ENCODE measurements at places on chromosomes 6 and 20.

- peak; percentile 91 for DNase-seq
These were observed 32.7 kb downstream of the TUBB2B start for GRCh38 chr6:3194535-3195419.

DNA sequence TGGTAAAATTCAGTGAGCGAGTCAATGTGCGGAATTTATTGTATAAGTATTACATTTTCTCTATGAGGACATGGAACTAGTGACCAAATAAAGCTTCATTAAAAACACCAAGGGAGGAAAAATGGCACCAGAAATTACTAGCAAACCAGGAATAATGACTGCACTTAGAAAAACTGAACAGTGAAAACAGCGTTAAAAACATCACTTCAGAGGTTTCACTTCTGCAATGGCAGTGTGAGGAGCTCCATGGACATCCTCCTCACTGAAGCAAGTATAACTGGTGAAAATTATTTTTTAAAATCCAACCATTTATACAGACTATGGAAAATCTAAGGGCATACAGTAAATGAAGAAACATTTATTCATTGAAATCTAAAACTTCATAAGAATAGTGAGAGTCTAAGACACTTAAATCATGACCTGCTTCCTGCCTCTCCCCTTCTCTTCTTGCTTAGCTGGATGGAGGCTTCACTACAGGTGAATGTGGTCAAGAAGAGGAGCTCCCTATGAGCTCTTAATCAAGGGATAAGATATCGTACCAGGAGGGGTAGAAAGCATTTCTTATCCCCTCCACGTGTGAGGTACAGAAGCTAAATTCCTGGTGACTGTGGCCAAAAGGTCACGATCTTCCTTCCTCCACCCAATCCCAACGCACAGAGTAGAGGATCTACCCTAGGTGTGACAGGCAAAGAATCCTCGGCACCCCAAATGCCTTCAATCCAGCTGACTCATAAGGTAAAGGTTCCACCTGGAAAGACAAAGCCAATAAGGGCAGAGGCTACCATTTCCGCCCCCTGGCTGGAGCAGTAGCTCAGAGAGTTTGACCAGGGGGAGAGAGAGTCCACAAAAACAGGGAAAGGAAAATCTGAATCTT is 12.3 kb upstream of the ASF1A start:
- DNase-seq, result no peak

DNA sequence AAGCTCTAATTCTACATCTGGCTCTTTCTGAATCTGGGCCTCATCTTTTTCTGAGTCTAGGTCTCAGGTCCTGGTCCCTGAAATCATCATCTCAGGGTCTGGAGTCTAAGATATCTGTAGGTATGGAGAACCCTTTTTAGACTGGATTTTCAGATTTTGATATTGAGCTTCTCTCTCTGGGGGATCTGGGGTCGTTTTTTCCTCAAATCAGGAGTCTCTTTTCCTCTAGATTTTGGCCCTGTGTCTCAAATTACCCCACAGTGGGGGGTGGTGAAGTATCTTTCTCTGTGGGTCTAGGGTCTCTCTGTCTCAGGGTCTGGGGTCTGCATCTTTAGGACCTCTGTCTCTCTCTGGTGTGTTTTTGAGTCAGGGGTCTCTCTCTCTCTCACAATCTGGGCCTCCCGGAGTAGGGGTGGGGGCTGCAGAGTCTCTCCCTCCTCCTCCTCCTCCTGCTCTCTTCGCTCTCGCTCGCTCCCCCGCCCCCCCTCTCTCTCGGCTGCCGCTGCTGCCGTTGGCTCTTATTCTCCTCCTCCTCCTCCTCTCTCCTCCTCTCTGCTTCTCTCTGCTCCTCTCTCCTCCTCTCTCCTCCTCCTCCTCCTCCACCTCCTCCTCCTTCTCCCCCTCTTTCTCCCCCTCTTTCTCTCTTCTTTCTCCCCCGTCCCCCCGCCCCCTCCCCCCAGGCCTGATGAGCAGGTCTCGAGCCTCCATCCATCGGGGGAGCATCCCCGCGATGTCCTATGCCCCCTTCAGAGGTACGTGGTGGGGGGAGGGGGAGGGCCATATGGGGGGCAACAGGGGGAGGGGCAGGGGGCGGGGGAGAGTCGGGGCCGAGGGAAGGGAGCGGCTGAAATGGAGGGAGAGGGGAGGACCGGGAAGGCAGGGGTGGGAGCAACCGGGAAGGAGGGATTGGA is at the start of gene SYNGAP1:
Gene SYNGAP1 (plus strand): TSS at position 486 of the 911 bp plus-strand sequence. CDS start 200 bp downstream, at position 686.
- no peak for DNase-seq

DNA sequence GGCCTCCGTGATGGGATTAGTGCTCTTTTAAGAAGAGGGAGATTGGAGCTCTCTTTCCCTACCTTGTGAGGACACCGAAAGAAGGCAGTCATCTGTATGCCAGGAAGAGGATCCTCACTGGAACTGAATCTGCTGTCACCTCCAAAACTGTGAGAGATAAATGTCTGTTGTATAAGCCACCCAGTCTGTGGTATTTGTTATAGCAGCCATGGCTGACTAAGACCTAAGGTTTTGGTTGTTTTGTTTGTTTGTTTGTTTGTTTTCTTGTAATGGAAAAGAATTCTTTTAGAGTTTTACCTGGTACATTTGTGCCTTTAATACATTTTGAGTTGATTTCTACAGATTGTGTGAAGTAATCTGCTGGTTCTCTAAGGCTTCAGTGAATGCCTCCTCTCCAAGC is 7.6 kb downstream of the RPP21 start:
- no peak for DNase-seq

DNA sequence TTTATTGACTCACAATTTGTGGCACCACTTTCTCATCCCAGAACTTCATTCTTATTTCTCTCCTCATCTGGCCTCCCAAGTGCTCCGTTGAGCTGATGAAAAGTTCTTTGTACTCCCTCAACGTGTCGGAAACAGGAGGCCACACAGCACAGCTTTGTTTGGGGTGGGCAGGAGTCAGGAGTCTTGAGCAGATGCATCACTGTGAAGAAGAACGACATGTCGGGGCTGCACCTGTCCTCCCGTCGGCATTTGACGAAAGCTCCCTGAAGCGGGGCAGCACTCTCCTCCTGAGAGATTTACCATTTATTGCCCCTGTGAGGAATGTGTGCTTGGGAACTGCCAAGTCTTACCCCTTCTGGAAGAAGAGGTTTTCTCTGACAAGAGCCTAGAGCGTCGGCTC is 28.1 kb downstream of the TAF8 start:
- no peak for DNase-seq

DNA sequence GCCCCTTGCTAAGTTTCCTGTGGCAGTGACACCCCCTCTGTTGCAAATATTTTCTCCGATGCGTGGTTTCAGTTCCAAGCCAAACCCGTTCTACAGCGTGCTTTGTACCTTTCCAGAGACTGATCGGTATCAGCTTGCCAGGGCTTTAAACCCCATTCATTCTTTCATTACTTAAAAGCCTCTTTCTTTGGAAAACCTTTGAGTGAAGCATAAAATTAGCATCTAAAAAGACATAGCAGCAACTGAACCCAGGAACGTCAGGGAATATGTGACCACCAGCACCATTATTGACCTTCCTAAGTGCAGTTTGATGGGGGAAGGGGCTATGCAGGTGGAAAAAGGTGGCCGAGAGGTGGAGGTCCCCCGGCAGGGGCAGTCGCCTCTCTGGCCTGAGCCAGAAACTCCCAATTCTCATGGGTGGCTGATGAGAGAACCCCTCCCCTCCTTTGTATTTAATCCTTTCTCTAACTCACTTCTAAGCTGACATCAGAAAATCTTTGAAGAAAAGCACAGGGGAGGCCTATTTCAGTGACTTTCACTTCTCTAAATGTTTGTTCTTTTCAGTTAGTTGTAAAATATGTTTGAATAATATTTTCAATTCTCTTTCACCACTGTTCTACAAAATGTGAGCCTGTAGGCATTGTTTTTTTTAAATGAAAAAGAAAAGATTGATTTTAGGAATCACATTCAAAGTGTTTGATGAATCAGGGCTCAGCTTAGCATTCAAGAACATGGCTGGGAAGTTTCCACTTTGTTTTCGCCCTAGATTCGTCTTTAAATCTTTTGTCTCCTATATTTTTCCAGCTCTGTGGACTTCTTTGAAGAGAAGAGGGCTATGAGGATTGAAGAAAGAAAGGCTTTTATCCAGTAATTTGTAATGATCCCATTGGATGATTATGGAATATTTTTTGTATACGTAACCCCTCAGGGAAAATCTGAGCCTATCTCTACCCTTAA is 89.2 kb downstream of the RSPH3 start:
- DNase-seq, result no peak

GRCh38 chr20:45408646-45409213 is 641 bp downstream of the DBNDD2 start:
- no peak for DNase-seq

DNA sequence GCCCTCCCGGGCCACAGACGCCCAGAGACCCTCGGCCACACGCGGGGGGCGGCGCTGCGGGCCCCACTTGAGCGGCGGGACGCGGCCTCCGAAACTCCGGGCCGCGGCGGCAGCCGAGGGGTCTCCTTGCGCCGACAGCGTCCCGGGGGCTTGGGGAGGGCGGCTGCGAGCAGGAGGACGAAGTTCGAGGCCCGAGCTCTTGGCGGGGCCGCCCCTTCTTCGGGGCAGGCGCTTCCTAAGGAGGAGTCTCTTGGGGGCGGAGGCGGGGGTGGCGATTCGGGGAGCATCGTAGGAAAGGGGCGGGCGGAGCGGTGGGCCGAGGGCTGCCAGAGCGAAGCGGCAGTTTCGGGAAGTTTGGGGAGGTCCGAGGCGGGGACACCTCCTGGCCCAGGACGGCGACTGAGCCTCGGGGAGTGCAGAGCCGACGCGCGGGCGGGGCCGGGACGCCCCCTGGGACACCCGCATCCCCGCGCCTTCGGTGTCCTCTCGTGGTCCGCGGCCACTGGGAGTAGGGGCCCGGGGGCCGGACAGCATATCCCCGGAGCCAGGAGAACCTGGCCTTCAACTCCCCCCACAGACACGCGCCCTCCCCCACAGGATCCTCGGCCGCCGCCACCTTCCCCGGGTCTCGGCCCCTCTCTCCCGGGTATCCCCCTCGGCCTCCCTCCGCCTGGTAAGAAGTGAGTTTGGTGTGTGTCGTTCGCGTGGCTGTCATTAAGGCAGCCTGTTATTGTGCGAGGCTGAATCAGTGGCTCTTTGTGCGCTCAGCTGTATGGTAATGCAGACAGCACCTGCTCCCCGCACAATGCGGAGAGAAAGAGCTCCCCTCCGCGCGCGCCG is 613 bp upstream of the DLL1 start:
- peak; percentile 55 for DNase-seq

DNA sequence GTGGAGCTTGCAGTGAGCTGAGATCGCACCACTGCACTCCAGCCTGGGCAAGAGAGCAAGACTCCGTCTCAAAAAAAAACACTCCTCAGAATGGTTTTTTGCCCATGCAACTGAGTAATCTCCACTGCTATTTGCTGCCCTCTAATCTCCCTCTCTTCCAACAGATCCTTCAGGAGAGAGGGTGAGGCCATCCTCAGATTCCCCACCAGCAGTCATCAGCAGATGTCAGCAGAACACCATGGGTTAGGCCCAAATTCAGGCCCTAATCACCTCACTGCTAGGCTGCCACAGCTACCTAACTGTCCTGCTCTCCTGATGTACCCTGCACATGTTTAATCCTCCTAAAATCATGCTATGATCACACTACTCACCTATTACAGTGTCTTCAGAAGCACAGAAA is 63.2 kb upstream of the BEND6 start:
- DNase-seq, result no peak

DNA sequence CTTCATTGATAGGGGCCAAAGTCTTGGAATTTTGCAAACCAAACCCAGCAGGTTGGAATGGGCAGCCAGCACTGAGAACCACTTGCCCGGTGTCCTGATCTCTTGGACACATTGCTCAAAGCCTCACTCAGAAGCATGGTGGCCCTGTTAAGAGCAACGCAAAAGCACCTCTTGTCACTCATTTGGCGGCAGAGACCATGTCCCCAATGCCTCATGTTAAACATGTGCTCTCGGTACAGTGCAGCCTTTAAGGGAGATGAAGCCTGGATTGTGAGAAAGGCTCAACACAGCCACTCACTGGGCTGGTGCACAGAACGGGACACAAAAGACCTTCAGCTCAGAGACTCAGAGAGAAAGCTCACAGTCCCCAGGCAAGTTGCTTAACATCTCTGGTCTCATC is 298.4 kb upstream of the PRDM1 start:
- DNase-seq, result no peak

- peak; percentile 2 for DNase-seq
These were observed 62.5 kb upstream of the LOC128125822 start for GRCh38 chr6:63509652-63510352.

GRCh38 chr20:46681032-46681854 is 8.0 kb downstream of the TP53RK start:
- DNase-seq, result peak; percentile 36

- DNase-seq, result peak; percentile 46
These were observed 76.0 kb downstream of the ADTRP start for GRCh38 chr6:11702500-11703130.

GRCh38 chr6:100806296-100806695 is 74.8 kb downstream of the ASCC3 start:
- no peak for DNase-seq

DNA sequence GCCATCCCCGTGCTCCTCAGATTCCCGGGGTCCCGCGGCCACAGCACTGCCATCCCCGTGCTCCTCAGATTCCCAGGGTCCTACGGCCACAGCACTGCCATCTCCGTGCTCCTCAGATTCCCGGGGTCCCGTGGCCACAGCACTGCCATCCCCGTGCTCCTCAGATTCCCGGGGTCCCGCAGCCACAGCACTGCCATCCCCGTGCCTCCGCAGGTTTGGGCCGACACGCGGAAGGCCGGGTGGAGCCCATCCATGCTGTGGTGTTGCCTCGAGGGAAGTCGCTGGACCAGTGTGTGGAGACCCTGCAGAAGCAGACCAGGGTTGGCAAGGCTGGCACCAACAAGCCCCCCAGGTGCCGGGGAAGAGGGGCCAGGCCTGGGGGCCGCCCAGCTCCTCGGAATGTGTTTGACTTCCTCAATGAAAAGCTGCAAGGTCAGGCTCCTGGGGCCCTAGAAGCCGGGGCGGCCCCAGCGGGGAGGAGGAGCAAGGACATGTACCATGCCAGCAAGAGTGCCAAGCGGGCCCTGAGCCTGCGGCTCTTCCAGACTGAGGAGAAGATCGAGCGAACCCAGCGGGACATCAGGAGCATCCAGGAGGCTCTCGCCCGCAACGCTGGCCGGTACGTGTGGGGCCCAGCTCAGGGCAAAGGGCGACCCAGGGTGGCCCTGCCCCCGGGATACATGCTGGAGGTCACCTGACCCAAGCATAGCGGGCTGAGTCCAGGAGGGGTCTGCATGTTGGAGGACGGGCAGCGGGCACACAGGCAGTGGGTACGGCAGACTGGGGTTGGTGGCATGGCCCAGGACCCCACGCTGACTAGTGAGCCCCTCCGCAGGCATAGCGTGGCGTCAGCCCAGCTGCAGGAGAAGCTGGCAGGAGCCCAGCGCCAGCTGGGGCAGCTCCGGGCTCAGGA is 1.3 kb upstream of the LIME1 start:
- DNase-seq, result no peak

- DNase-seq, result peak; percentile 82
These were observed 178.2 kb downstream of the SOX4 start for GRCh38 chr6:21771626-21772320.
